Upper lobe of left lung (tissue), 6 donors: ENCODE measurements at places on chromosomes 3 and 15. TPM values are rescaled to one million over a fixed set of nuclear protein-coding genes. Genes with fewer than 3 reads are reported as not detected.

The GJD2 gene
- total RNA-seq: not detected

The RLBP1 gene
- not detected for total RNA-seq

DNA sequence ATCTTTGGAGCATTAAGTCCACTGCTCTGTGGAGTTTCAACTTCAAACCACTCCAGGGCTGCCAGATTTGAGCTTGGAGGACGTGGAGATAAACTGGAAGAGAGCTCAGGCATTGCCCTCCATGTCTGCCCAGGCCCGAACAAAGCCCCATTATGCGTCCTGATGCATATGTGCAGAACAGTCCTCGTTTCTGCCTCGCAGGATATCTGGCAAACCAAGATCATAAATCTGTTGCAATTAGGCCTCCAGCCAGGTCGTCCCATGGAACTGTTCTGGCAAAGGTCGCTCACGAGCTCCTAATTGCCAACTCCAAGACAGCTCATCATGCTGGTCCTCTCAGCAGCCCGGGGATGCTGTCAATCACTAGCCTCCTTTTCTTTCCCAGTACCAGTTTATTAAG is 91.2 kb downstream of the SEMA5B start:
- DNase-seq: no peak

DNA sequence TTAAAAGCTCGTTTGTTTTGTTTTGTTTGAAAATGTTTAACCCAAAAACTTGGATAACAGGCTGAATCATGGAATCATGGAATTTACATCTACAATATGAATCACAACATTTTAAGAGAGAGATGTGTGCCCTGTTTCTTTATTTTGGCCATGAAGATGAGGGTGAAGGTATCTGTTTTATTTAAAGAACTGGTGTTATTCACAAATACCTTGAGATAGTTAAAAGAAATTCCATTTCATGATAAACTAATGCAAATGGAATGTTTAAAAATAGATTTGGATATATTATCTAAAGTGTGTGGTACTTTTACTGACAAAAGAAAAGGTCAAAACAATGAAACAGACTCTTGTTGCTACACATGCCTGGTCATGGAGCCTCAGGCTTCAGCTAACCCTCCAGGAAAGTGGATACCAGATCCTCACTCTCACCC is 486.0 kb upstream of the CFAP20DC start:
- no peak for DNase-seq

DNA sequence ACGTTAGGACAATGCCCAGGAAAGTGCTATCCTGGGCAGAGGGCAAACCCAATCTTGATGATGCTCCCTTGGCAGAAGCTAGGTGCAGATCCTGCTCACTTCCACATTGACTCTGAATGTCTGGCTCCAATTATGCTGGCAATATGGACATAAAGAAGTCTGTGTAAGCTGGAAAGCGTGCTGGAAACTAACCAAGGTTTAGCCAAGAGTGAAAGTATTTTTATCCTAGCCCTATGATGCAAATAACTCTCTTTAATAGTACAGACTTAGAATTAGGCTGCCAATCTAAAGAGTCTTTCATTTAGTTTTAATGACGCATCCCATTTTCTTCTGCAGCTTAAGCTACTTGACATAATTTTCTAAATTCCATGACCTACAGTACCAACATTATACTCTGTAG is 571.8 kb downstream of the TUSC7 start:
- no peak for DNase-seq

DNA sequence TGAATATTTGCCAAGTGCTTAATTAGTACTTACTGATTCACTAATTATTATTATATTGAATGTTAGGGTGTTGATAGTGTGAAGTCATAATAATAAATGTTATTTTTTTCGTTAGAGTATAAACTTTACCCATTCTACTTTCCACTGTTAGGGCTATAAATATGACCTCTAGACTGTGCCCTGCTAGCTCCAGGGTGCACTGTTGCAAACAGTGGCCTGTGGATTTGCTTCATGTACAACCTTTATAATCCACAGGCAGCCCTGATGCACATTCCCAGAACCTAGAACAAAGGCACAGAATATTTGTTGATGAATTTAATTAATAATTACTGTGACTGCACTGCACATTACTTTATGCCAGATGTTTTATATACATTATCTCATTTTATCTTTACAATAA is 28.8 kb upstream of the LEKR1 start:
- no peak for DNase-seq

DNA sequence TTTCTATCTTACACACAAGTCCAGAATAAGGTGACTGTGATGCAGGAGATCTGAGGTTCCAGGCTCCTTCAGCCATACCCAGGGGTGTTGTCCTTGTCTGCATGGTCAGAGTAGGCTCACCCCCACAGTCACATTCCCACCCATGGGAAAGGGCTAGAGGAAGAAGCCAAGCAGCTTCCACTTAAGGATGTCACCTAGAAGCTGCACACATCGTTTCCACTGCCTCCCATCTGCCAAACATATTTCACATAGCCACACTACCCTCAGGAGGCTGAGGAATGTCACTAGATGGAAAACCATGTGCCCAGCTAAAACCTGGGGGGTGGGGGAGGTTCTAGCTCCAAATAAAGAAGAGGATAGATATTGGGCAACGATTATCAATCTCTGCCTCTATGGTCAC is 58.1 kb downstream of the TMEM39A start:
- DNase-seq: no peak

DNA sequence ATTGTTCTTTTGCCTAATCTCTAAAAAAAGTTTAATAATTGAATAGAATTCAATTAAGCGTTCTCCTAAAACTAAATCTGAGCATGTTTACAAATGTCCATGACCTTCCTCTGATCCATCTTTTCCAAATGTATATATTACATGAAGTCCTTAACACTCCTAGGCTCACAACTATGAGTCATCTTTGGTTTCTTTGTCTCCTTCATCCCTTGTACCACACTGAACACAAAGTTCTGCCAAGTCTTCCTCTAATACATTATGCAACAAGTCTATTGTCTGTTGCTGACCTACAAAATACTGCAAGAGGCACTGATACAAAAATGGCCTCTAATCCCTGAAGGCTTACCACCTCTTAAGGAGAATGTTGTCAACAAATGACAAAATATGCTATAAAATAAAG is 550.2 kb downstream of the PYDC2 start:
- no peak for DNase-seq

DNA sequence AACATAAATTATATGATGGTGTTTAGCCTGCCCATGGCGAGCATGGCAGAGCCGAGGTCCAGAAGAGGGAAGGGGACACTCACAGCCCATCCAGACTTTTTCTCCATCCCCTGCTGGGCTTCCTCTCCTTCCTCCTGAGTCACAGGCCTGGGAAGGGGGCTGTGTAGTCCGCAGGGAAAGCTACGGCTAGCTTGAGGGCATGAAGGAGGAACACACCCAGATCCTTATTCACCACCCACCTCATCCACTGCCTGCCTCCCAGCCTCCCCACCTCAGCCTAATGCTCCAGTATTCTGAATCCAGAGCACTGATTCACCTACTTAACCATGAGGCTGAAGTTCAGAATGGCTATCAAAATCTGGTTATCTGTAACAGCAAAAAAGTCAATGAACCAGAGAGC is 97.8 kb downstream of the OXNAD1 start:
- DNase-seq: no peak

DNA sequence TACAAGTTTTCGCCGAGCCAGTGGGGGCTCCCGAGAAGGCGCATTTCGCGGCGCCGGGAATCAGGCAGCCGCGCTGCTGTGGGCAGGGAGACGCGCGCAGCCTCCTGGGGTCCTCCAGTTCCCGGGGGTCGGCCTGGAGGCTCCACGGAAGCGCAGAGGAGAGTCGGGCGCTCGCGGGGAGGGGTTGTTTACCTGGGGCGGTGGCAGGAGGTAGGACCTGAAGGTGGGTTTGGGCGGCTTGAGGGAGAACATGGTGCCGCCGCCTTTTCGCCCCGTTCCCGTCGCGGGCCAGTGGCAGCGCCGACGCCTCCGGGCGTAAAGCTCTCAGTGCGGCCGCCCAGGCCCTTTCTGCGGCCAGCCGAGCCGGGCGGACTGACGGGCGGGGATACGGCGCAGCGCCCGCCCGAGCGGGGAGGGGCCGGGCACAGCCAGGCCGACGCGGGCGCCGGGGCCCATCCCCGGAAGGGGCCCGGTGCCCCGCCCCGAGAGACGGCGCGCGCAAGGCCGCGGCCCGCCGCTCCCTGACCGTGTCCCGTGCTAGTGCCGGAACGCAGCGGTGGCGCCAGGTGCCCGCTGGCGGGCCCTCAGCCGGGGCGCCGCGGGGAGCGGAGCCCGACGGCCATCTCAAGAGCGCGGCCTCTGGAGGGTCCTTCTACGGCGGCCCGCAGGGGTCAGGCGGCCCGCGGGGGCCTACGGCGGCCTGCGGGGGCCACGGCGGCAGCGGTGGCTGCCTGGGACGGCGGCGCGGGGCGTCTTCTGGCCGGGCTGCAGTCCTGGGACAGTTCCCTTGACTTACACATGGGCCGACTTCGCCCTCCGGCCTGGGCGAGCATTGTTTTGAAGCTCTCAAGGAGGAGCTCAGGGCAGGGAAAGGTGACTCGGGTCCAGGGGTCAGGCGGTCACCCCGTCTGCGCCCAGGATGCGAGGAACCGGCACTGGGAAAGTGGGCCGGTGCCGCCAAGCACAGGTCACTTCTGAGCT is at the start of gene MTMR10:
Gene MTMR10 (minus strand): TSS at position 374 of the 981 bp plus-strand sequence. CDS start 122 bp downstream, at position 252.
- peak; percentile 76 for DNase-seq
